ENCODE measurements at places on chromosomes 11 and 22.

GRCh38 chr11:126415128-126415527, 59.6 kb downstream of the ST3GAL4 start:
- DNase-seq, result no peak

- no peak for DNase-seq
These were observed 1.4 kb downstream of the TENM4 start for GRCh38 chr11:79439410-79439885.

GRCh38 chr11:100830978-100831732, 144.1 kb downstream of the ARHGAP42 start:
- no peak for DNase-seq

DNA sequence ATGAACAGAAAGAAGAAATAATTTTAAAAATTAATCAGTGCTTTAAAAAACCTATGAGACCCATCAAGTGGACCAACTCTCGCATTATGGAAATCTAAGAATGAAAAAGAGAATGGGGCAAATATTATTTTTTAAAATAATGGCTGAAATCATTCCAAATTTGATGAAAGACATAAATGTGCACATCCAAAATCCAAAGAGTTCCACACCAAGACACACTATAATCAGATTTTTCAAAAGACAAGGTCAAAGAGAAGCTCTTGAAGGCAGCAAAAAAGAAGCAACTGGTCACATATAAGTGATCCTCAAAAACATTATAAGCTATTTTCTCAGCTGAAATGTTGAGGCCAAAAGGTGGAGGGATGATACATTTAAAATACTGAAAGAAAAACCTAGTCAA, 85.3 kb downstream of the ARHGAP32 start:
- no peak for DNase-seq

GRCh38 chr11:73193251-73194033, 24.6 kb upstream of the P2RY2 start:
- no peak for DNase-seq

DNA sequence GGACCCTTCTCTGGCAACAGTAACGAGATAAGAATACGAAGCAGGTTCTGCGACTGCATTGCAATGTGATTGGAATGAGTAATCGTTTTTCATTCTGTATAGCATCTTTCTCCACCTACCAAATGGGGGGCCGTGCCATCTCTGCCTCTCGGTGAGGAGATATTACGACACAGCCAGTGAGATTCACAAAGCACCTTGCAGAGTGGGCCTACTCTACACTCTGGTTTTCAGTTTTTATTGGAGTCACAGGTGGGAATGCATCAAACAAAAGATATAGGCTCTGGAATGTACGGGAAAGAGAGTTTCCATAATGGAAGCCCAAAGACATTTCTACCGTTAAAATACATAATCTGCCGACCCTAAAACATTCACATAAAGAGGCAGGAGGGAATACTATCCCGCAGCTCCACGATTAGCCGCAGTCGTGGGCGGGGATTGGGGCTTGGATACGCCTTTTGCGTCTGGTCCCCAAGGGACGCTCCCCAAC, 423 bp upstream of the RTN3 start:
- DNase-seq, result no peak

DNA sequence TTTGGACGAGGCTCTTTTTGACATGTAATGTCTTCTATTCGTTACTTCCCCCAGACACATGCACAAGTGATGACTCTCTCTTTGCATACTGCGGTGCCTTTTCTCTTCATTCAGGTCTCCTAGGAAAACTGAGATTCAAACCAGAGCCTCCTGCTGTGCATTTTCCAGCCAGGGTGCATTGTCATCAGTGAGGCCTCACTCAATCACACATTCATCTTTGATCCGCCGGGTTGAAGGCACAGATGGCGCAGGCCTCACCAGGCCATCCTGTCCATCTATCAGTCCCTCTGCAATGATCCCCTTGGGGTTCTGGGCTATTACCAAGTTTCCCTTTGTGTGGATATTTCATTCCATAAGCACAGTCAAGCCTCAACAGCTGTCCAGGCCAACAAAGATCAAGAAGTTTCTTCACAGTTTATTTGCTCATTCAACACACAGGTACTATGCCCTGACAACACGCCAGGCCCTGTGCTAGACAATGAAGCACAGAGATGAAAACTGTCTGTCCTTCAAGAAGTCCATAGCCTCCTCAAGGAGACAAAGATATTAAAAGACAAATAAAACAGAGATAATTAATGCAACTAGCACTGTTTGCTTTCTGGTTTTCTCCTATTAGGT, 107.8 kb downstream of the LARGE1 start:
- no peak for DNase-seq

DNA sequence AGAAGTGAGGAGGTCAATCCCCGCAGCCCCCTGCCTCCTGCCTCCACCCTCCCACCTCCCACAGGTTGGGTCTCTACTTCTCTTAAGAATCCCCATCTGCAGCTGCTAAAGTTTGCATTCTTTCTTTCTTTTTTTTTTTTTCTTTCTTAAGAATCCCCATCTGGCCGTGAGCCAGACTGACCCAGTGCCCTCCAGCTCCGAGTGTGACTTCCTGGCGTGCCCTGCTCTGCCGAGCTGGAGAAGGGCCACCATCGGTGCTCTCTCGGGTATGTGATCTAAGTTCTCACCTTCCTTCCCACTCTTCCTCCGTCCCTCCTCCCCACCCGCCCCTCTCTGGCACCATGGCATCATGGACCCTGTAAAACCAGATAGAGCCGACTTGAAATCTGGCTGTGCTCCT, 66.7 kb upstream of the LMO1 start:
- no peak for DNase-seq

- DNase-seq, result no peak
These were observed 87.5 kb downstream of the ENTHD1 start for GRCh38 chr22:39806109-39806508.

- no peak for DNase-seq
These were observed 179.4 kb downstream of the ETS1 start for GRCh38 chr11:128407962-128408361.

All from stimulated activated CD4-positive, alpha-beta T cell treated with anti-CD3 and anti-CD28 coated beads, Interleukin-15, amount 100 ng/mL, for 48 hours (primary cell).